Renal cortex interstitium (tissue), 15 donors: ENCODE measurements at places on chromosomes 3 and 15.

- DNase-seq = no peak
Observed at GRCh38 chr15:67820992-67821783, 4.1 kb upstream of the SKOR1 start.

DNA sequence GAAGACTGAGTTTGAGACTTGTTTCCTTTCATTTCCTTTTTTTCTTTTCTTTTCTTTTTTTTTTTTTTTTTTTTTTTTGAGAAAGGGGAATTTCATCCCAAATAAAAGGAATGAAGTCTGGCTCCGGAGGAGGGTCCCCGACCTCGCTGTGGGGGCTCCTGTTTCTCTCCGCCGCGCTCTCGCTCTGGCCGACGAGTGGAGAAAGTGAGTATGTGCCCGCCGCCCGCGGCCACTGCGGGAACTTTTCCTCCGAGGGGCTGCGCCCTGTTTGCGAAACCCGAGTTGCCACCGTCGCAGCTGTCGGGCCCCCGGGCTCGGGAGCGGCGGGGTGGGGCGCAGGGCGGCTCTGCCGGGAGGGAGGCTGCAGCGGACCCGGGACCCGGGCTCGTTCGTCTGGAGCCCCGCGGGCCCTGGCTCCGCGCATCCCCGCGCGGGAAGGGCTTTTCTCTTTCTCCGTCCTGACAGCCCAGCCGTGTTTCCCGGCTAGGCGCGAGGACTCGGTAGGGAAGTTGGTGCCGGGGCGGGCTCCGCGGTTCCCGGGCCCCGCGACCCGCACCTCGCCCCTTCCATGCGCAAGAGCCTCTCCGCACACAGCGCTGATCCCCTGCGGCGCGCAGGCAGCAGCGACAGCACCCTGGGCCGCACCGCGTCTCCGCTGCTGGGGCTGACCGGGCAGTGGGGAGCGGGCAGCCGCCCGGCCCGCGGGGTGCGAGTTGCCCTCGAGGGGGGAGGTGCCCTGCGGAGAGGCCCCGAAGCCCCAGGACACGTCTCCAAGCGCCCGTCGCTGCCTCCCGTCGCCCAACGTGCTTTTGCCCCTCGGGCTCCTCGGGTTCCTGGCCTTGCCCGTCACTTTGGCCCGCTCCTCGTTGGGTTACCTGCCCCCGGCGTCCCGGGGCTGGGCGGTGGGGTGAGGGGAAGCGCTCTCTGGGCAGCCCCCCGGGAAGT, 1.4 kb downstream of the IGF1R start:
- no peak for DNase-seq

DNA sequence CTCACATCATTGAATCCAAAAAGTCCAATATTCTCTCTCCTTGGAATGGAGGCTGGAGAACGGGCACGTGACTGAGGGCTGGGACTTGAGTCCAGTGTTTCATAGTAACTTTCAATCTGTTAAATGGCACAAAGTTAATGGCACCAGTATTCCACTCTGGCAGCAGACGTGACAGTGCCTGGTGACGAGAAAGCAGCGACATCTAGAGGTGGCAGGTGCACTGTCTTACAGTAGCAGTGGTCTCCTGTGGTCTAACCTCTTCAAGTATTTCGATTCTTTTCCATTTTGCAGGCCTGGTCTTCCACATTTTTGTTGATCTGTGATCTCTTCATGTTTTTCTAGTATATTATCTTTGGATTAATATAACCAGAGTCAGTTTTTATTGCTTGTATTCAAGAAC, 107.1 kb downstream of the OXSM start:
- no peak for DNase-seq

DNA sequence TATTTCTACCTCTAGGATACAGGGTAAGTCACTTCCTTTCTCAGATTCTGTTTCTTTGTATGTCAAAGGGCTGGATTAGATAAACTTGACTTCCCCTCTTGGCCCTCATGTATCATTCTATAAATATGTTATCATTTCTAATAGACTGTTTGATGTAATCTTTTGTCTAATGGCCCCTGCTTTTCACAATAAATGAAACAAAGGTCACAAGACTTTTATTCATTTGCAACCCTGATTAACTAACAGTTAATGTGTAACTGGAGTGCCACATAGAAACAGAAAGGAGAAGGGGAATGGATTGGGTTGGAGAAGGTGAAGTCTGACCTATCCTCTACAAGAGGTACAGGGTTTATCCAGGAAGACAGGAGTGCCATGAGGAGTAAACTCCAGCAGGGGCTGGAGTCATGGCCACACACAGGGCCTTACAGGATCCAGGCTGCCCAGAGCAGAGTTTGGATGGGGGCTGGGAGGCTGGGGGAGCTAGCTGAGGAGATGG, 8.0 kb upstream of the B3GNT5 start:
- no peak for DNase-seq

GRCh38 chr15:48334260-48334659, 3.0 kb downstream of the DUT start:
- no peak for DNase-seq

DNA sequence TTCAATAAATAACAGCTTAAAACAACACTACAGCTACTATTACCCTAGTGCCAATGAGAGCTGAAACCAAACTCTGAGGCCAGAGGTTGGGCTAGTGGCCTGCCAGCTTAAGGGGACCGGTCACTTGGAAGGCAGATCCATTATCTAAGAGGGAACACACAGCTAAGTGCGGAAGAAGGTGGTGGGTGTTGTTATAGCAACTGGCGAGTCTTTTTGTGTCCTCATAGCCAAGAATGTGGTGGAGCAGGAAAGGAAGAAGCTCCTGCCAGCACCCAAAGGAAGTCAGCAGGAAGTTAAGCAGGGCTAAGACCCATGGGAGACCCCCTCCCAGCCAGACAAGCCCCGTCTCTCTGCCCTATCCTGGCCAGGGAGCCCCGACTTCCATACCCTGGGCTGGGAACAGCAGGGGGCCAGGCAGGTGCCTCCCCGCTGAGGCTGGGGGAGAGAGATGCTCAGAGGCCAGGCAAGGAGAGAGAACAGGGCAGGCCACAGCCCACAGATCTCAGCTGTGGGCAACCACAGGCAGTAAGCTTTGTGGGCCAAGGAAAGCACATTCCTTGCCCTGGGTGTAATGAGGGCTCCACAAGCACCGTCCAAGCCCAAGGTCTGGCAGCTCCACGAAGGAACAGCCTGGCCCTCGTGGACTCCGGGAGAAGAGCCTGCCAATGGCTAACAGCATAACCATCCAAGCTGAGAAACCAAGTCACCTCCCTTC, 34.0 kb upstream of the HRH1 start:
- no peak for DNase-seq

GRCh38 chr3:53199834-53200233, 38.8 kb downstream of the PRKCD start:
- DNase-seq = no peak

GRCh38 chr3:172546628-172547214, 23.5 kb upstream of the TNFSF10 start:
- DNase-seq = no peak

- no peak for DNase-seq
Observed at GRCh38 chr3:197701841-197702240, 34.9 kb downstream of the RUBCN start.

- DNase-seq = no peak
Observed at GRCh38 chr3:157263027-157263426, 103.1 kb upstream of the CCNL1 start.

DNA sequence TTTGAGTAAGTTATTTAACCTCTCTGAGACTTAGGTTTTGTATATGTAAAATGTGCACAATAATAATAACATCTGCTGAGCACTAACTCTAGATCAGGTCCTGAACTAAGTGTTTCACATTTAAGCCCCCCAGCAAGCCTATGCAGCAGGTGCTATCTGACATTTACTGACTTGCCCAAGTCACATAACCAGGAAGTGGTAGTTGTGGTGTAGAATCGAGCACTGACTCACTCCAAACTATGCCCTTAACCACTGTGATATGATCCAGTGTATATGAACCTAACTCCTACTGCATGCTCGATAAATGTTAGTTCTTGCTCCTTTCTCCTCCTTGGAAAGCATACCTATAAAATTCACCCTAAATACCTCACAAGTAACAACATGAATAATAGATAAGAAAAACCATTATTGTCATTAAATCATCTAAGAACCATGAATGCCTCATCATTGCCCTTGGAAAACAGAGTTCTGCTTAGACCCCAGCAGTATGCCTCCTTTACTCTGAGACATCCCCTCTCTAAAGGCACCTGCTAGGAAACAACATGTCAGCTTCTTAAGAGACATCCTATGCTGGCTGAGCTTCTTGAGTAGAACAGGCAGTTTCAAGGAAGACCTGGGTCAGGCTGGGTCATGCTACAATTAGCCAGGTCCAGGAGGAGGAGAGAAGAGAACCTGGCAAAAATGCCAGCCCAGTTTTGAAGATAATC, 3.0 kb upstream of the SHC4 start:
- DNase-seq = no peak

- no peak for DNase-seq
Observed at GRCh38 chr15:95973566-95974256, 356.8 kb upstream of the NR2F2 start.
